ENCODE measurements at places on chromosomes 4 and X.

DNA sequence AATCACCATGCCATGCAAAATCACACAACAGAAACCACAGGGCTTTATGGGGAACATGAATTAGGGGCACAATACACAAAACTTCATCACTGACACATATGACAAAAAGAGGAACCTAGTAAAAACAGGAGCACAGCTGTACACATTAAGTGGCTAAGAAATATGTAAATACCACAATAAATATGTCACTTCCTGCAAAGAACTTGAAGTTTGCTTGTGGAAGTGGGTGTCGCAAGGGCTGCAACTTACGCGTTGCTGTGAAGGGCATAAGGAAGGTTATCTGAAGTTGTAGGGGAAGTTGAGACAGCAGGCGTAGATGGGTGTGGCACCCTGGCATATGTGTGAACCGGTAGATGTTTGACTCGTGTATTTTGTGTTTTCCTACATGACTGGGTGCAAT, 42.4 kb downstream of the CLCN4 start:
- no peak for DNase-seq

- no peak for DNase-seq
Observed at GRCh38 chr4:171007618-171008390, 805.4 kb upstream of the GALNTL6 start.

DNA sequence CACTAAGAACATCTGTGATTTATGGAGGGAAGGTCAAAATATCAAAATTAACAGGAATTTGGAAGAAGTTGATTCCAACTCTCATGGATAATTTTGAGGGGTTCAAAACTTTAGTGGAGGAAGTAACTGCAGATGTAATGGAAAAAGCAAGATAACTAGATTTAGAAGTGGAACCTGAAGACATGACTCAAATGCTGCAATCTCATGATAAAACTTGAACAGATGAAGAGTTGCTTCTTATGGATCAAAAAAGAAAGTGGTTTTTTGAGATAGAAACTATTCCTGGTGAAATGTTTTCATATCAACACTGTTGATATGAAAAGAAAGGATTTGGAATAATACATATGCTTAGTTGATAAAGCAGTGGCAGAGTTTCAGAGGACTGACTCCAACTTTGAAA, 9.7 kb downstream of the TMPRSS11F start:
- no peak for DNase-seq

DNA sequence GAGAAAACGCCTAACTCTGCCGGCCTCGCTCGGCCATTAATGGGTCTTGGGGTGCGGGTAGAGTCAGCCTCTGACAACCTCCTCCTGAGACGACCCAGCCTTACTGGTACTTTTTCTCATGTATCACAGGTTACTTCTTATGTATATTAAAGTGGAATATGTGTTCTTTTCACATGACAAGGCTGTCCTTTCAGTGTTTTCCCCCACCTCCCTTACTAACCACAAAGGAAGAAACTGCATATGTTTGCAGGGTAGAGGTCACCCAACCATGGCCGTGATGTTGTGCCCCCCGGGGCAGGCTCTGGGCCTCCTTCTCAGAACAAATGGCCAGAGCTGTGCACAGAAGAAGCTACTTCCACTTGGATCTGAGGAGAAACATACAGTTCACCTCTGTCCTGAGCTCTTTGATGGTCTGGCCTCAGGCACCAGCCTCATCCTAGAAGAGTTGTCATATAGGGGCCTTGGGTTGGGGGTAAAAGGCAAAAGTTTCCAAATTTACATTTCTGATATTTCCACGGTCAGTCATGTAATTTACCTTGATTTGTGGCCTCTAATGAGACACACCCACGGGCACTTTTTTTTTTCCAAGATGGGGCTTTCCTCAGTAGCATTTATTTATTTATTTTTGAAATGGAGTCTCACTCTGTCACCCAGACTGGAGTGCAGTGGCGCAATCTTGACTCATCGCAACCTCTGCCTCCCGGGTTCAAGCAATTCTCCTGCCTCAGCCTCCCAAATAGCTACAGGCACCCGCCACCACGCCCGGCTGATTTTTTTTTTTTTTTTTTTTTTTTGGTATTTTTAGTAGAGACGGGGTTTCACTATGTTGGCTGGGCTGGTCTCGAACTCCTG, 1.9 kb downstream of the SOWAHD start:
- DNase-seq, result no peak

DNA sequence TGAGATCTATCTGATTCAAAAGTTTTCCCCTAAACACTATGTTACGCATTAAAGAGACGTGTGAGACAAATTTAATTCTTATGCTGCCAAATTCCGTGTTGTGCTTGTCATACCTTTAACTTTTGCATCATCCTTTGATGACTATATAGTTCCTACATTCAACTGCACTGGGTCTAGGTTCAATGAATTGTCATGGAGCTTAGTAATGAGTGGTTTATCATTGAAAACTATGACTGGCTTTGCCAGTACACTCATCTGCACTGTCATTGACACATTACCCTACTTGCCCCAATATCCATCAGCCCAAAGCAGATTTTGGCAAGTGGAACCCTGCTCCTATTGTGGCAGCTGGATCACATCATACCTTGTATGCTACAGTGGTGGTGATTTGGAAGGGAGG, 882.9 kb upstream of the SLIT2 start:
- no peak for DNase-seq

DNA sequence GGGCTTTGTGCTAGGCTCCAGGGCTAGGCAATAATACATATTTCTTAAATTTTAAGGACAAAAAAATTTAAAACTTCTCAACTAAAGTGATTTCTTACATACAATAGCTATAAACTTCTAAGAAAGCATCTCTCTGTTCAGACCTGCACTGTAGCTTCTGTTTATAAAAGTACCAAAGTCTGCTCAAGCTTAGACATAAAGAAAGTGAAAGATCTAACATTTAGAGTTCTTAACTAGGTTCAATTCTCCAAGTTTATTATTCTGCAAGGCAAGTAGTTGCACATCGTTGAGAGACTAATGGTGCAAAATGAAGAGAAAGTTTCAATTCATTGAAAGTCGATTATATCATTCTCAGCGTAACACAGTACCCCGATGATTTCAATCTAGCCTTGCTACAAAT, 857.4 kb upstream of the HTR2C start:
- no peak for DNase-seq

- peak; percentile 11 for DNase-seq
Observed at GRCh38 chr4:27398631-27399310, 538.1 kb downstream of the STIM2 start.

DNA sequence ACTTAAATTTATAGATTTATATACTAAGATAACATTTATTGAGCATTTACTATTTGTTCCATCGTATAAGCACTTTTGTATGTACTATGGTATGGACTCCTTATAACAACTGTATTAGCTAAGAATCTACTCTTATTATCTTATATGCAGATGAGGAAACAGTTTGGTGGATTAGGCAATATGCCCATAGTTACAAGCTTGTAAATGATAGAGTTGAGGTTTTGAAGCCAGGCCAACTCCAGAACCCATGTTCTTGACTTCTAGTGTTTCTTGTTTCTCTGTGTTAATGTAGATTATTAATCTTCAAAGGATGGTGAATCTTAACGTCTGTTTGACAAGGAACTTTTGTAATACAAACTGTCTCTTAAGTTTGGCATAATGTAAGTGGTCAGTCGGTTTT, 71.3 kb downstream of the STIM2 start:
- no peak for DNase-seq

- DNase-seq, result peak; percentile 84
Observed at GRCh38 chr4:186144946-186145569, 40.6 kb downstream of the FAM149A start.

- DNase-seq, result no peak
Observed at GRCh38 chr4:171721937-171722336, 91.3 kb upstream of the GALNTL6 start.

- no peak for DNase-seq
Observed at GRCh38 chrX:3990569-3990968, 277.1 kb upstream of the PRKX start.

- no peak for DNase-seq
Observed at GRCh38 chr4:32680946-32681345, 1960.8 kb downstream of the PCDH7 start.

DNA sequence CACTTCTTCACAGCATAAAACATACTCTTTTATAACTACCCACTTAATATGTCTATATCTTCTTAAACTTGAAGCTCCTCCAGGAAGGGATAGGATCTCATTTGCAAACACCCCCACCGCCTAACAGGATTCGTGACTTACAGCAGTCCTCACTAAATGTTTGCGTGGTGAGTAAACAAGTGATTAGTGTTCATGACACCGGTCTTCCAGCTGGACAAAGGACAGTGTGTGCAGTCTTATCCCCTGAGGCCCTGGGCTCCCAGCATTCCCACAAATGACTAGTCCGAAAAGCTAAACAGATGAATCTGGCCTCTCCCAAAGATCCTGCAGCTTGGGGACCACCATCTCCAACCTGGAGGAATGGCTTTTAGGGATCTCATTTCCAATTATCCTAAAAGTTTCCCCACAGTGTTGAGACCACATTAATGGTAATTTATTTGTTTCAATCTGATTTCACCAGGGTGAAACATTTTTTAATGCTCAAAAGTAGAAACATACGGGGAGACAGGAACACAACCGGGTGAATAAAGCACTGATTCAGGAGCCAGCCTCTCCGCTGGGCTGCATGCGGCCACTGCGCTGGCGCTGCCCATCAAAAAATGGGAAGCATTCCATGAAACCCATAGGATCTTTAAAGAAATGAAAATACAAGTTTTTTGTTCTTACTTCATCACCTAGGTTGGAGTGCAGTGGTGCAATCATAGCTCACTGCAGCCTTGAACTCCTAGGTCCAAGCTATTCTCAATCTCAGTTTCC, 69.2 kb downstream of the HADH start:
- no peak for DNase-seq

GRCh38 chr4:132691668-132692067, 457.4 kb upstream of the PCDH10 start:
- no peak for DNase-seq

DNA sequence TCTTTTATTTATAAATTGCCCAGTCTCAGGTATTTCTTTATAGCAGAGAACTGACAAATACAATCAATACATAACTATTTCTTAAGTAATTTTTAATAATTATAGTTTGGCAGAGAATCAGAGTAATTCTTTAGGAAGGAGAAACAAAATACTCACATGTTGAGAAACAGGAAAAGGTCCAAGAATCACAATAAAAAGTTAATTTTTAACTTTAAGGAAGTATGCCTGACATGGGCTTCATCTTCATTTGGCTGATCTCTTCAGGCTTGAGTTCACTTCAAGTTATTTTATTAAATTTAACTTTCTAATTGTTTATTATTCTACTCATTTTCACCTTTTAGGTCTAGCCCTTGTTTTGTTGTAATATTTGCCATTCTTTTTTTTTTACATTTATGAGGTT, 36.1 kb upstream of the RNF150 start:
- no peak for DNase-seq

GRCh38 chrX:2500803-2501558, at the start of the genes DHRSX and ZBED1:
Gene DHRSX (minus strand): TSS chrX:2500976. CDS start chrX:2500925, 51 bp downstream.
Gene ZBED1 (minus strand): TSS chrX:2500976. CDS start chrX:2490719, 10,257 bp downstream.
- DNase-seq, result no peak

DNA sequence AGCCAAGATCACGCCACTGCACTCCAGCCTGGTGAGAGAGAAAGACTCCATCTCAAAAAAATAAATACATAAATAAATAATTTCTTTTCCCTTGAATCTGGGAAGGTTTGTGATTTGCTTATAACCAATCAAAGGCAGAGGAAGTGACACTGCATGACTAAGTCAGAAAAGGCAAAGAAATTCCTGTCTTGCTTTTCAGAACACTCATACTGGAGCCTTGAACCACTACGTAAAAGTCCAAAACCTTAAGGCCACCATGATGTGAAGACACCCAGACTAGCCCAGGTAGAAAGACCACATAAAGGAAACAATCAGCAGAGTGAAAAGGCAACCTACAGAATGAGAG, 36.6 kb downstream of the TMEM156 start:
- DNase-seq, result no peak

DNA sequence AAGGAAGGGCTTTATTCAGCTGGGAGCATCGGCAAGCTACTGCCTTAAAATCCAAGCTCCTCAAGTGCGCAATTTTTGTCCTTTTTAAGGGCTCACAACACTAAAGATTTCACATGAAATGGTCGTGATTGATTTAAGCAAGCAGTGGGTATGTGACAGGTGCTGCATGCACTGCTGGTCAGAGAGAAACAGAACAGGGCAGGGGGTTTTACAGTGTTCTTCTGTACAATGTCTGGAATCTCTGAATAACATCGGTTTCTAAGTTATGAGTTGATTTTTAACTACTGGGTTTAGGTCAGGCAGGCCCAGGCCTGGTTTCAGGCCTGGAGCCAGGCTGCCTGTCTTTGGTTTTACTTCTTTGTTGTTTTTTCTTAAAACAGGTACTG, 6.0 kb downstream of the UGT2B17 start:
- no peak for DNase-seq

DNA sequence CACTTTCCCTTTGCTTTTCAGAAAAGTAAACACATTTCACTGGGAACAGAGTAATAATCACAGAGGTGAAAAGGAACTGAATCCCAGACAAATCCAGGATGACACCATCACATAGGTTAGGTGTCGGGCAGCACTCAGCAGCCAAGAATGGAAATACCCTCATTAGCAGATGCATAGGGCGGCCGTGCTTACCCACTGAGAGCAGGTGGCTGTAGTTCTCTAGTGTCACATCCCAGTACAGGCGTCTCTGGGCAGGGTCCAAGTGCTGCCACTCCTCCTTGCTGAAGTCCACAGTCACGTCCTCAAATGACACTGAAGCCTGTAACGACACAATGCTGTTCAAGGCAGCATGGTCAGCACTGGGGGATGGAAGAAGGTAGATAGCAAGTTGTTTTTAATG, 26.9 kb downstream of the ZNF41 start:
- DNase-seq, result no peak

GRCh38 chr4:151287409-151287808, 10.4 kb downstream of the PRSS48 start:
- no peak for DNase-seq

DNA sequence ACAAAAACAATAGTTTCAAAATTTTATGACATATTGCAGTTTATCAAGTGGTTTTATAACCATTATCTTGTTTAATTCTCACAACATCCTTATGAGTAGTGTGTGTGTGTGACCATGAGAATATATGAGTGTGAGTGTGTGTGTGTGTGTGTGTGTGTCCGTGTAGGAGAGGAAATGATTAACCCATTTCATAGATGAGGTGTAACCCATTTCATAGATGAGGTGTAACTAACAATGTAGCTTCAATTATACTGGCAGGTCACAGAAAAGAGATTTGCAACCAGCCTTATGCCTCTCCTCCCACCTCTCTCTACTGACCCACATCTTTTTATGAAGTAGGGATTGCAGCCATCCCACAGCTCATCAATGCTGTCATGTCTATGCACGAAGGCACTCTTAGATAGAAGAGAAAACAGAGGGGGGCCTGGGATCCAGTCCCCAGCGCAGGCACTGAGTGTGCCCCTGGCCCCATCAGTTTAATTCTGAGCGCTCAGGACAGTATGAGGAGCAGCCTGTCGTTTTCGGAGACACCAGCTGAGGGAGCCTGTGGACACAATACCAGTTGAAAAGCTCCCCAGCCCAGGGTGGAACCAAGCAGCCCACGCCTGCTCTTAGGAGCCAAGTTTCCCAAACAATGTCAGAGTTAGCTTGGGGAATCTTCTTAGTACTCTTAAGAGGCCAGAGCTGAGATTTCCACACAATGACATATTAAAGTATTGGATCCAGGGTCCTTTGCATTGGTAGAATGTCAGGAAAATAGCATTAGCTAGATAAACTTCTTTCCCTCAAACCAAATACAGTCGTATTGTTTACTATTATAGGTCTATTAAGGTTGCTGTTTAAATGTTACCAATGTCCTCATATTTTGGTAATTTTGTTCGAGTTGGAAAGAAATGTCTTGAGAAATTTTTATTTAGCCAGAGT, 88.6 kb downstream of the PALLD start:
- DNase-seq, result peak; percentile 87

GRCh38 chr4:147060151-147060931, 114.7 kb upstream of the TTC29 start:
- peak; percentile 77 for DNase-seq

All from eye (tissue), 1 donor.